Activated T-cell treated with anti-CD3 and anti-CD28 coated beads, Interleukin-2, amount 50 U/mL, for 48 hours (primary cell): ENCODE measurements at places on chromosomes 1 and 21.

DNA sequence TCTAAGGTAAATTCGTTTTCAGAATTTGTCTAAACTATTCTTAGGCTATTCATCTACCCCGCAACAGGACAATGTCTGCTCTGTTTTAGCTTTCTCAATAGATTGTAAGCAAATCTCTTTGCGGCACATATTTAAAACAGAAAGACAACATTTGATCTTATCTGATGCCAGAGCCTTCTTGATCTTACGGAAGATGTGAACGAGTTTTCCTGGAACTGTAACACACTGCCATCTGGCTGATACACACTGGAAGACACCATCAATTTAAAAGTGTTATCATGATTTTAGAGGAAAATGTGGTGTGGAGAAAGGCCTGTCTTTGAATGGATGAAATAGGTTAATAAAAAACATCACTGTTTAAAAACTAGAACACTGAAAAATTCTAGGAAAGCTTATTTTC lies 36.1 kb downstream of the COA6 start:
- no peak for DNase-seq

DNA sequence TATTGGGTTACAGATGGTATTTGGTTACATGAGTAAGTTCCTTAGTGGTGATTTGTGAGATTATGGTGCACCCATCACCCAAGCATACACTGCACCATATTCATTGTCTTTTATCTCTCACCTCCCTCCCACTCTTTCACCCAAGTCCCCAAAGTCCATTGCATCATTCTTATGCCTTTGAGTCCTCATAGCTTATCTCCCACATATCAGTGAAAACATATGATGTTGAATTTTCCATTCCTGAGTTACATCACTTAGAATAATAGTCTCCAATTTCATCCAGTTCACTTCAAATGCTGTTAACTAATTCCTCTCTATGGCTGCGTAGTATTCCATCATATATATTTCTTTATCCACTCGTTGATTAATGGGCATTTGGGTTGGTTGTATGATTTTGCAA lies 36.8 kb upstream of the ZNF678 start:
- no peak for DNase-seq

DNA sequence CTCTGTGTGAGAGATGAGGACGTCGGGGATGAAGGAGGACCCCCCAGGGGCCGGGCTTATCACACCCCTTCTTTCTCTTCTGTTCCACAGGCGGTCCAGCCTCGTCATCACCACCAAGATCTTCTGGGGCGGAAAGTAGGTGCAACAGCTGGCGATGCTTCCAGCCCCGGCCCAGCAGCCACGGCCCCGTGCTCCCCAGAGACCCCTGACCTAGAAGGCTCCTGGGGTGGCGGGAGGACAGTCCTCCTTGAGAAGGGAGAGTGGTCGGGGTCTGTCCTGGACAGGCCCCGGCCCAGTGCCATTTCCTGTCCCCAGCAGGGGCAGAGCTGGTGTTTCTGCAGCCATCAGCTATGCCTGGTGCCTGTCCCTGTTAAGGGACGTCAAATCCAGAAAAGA lies 41.7 kb downstream of the KCNAB2 start:
- DNase-seq = no peak

DNA sequence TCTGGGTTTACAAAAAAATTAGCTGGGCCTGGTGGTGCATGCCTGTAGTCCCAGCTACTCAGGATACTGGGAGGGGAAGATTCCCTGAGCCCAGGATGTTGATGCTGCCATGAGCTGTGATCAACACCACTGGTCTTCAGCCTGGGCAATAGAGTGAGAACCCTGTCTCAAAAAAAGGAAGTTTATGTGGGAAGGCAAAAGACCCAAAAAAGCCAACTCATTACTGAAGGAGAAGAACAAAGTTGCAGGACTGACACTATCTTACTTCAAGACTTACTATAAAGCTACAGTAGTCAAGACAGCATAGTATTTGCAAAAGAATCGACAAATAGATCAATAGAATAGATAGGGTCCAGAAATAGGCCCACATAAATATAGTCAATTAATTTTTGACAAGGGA lies 9.2 kb upstream of the PTGS2 start:
- DNase-seq = no peak

GRCh38 chr1:245953876-245954660 lies 553.0 kb downstream of the SMYD3 start:
- no peak for DNase-seq

- no peak for DNase-seq
These were observed 112.7 kb downstream of the HMCN1 start for GRCh38 chr1:185846672-185847444.

DNA sequence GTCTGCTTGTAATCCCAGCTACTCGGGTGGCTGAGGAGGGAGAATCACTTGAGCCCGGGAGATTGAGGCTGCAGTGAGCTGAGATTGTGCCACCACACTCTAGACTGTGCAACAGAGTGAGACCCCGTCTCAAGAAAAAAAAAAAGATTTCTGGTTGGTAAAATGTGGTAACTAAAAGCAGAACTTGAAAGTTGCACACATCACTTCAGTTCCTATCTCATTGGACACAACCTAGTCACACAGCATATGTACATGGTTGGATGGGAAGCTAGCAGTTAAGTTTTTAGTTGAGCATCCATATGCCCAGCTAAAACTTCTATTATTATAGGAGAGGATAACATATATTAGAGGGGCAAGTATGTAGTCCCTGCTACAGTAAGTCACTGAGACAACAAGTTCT lies 22.1 kb downstream of the BCAS2 start:
- DNase-seq = no peak
